ENCODE measurements at places on chromosomes 3 and 15.

DNA sequence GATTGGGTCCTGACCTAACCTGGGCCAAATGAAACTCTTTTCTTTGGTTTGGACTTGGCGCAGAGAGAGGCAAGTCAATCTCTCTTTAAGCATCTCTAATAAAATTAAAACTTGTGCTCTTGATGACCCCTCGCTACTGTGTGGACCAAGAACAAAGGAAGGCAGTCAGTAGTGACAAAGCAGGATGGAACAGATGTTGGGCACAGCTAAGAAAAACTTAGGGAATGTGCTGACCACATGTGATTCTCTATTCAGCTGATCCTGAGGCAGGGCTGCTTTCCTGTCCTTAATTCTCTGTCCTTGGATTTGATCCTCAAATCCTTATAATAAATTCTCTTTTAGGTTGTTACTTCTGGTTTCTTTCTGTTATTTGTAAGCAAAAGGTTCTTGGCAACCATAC is 259.9 kb downstream of the ZIC1 start:
- no peak for DNase-seq

DNA sequence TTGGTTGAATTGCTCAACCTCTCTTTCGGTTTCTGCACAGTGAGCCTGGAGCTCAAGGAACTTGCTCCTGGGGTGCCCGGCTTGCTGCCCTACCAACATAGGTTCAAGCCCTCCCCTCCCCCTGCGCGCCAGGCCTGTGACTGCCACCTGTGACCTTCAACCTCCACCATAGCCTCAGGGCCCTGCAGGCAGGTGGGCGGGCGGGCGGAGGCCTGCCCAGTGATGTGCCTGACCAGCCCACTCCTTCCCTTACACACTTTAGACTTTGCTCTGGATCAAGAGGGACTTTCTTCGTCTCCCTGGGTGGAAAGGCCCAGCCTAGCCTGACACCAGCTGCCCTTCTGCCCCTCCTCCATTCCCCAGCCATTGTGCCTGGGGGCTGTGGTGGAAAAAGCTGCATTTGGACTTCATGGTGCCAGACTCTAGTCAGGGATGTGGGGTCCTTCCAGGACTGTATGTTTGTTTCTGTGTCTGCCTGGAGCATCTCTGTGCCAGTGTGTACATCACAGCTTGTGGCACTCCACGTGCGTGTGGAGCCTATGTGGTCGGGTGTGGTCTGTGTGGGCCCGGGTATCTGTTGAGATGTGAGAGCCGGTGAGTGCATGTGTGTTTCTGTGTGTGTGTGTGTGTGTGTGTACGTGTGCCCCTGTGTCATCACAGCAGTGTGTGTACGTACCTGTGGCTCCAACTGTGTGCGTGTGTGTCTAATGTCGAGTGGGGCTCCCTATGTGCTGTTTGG is 9.5 kb downstream of the PRKCD start:
- peak; percentile 73 for DNase-seq

- no peak for DNase-seq
These were observed 102.0 kb upstream of the CLSTN2 start for GRCh38 chr3:139832998-139833397.

GRCh38 chr3:160998581-160998980 is 106.6 kb downstream of the B3GALNT1 start:
- DNase-seq: no peak

- DNase-seq: no peak
These were observed 317 bp upstream of the MESP2 start for GRCh38 chr15:89775815-89776214.

DNA sequence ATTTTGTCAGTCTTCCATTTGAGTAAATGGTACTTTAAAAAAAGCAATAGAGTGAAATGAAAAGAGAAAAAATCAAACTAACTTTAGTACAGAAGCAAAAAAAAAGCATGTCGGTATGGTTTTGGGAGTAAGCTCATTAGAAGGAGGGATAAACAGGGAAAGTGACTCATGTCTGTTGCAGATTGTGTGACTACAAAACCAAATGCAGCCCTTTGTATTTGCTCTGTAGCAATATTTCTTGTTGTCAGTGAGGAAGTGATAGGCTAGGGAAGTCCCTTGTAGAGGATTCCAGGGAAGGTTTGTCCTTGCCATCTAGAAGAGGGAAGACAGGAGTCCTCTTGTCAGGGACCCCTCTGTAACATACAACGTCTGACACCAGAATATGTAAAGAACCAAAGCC is 150.5 kb upstream of the POU1F1 start:
- DNase-seq: no peak

DNA sequence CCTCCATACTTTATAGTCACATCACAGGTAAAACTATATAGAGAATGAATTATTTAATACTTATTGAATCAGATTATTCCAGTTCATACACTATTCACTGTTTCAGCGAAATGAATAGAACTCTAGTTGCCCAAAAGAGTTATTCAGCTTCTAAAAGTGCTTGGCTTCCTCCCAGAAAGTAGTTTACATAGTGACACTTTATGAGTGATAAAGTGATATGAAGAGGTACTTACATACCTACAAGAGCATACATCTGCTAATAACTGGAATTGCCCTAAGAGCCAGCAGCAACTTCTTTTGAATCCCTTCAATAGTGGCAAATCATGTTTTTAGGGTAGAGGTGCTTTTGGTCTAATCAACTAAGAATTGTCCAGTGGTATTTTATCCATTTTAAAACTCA is 635.1 kb upstream of the AGTR1 start:
- no peak for DNase-seq

GRCh38 chr15:72934921-72935320 is 117.3 kb upstream of the NEO1 start:
- no peak for DNase-seq

- no peak for DNase-seq
These were observed 4.9 kb upstream of the SLC6A6 start for GRCh38 chr3:14397531-14397930.

- no peak for DNase-seq
These were observed 30.5 kb downstream of the FAH start for GRCh38 chr15:80183306-80183705.

DNA sequence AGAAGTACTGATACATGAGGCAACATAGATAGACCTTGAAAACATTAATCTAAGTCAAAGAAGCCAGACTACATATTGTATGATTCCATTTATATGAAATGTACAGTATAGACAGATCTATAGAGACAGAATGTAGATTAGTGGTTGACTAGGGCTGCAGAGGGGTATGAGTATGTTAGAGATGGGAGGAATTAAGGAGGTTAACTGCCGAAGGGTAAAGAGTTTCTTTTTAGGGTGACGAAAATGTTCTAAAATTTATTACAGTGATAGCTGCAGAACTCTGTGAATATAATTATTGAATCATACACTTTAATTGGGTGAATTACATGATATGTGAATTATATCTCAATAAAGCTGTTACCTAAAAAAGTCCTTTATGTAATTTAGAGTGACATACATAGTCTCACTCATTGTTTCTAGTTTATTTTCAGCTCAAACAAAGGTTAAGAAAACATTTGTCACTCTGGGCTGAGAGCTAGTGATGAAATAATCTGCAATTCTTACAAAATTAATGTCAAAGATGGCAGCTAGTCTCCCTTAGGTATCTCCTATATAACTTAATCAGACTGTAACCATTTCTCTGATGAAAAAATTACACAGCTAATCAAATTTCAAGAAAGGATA is 61.4 kb downstream of the DENND4A start:
- no peak for DNase-seq

DNA sequence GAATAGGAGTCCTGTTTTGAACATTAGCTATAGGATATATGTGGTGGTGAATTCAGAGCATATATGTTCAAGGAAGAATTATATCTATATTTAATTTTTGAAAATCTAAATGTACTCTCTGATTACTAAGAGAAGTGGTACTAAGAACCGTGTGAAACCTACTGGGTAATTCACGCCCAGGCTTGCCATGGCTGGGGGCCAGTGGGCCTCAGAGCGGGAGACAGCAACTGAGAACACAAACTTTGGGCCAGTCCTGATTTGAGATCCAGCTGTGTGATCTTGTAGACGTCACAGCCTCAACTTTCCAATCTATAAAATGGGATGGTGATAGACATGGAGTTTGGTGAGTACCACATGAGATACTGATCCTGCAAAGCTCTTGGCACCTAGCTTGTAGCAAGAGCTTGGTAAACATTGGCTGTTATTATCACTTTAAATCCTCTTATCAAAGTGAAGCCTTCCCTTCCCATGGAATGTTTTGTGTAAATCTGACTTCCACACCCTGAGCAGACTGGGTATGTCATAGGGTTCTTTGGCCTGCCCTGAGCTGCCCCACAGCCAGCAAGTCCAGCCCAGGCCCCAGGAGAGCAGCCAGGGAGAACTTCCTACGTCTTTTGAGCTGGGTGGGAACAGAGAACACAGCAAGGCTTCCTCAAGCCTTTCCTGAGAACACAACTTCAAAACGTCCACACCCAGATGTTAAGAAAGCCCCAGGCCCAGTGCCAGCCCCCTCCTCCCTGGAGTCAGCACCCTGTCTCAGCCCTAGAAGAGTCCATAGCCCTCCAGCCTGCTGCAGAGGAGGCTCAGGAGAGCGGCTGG is 8.2 kb upstream of the PAQR5 start:
- no peak for DNase-seq

DNA sequence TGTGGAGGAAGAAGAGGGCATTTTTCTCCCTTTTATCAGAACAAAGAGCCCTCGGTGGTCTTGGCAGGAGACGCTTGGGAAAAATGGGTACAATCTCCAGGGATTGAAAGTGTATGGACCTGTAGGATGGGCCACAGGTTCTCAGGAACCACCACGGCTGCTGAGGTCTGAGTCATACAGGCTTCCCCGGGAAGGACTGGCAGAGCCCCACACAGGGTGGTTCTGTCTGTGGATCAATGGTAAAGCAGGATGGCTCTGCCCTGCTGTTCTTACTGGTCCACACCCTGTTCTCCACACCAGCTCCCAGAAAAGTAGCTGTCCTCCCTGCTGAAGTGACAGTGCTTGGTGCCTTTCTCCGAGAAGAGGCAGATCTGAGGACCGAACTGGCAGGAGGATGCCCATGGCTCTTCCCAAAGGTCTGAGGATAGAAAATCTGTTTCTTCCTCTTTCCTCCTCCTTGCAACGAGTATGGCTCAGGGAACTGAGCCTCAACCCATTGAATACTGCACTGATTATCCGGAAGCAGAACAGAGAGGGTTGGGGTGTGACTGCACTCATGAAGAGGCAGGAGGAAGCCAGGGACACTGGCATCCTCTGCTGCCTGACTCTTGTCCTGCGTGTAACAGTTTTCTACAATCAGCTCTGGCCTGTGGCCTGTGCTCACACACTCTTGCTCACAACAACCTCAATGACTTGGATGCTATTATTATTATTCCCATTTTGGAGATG is 39.0 kb downstream of the KIF9 start:
- DNase-seq: no peak

- DNase-seq: no peak
These were observed 34.0 kb upstream of the GK5 start for GRCh38 chr3:142259359-142259758.

- DNase-seq: no peak
These were observed 37.8 kb upstream of the FOXB1 start for GRCh38 chr15:59966262-59966661.

GRCh38 chr15:66108483-66109265 is 144.9 kb downstream of the MEGF11 start:
- no peak for DNase-seq

DNA sequence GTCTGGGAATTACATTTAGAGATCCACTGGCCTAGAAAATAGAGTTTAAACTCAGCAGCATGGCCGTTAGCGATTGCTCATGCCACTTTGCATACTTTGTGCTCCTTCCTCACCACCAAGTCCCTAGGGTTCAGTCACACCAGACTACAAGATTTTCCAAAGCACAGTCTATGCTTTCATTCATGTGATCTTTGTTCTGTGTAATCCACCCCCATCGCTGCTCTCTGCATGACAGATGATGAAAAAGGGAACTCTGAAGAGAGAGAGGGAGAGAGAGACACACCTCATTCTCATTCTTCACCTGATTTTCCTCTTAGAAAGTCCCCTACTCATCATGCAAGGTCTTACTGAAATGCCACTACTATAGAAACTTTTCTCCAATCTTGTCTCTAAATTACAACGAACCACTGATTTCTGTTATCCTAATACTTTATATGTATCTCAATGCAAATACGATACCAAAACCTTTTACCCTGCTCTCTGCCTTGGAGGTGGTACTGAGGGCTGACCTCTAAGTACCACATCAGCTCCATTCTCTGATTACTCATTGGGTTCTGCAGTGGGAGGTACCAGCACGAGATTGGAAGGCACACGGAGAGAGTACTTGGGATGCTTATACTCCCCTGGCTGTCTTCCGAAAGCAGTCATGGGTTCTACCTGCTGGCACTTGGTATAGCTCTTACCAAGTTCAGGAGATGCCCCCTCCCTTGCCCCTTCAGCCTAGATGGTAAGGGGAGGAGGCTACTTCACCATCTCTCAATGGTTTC is 1.1 kb upstream of the PARP15 start:
- peak; percentile 32 for DNase-seq

DNA sequence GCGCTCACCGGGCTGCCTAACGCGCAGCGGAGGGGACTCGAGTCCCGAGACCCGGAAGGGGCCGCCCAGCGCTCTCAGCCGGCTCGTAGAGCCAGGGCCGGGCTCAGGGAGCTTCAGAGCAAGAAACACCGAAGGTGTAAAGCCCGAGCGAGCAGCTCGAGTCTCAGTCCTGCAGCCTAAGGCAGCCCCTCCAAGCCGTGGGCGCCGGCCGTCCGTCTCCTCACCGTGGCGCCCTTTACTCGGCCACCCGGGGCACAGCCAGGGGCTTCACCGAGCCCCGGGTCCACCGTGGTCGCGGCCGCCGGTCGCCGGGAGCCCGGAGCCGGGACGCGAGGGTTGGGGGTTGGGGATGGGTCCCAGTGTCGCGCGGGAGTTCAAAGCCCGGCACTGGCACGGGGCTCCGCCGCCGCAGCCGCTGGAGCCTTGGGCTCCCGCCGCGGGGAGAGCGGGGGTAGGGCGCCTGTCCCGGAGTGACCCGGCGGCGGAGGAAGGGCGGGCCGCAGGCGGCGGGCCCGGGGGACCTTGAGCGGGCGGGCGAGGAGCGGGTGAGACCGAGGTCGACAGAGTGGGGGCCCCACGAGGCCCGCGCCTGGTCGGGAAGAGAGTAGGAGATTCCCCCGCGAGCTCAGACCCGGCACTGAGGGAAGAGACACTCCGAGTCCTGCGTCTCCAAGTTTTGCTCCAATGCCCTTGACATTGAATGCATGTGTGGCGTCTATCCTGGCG is 26.9 kb upstream of the THRB start:
- DNase-seq: peak; percentile 41

GRCh38 chr15:57334257-57334656 is 42.0 kb upstream of the CGNL1 start:
- DNase-seq: no peak

- DNase-seq: peak; percentile 100
These were observed 1.1 kb downstream of the TM6SF1 start for GRCh38 chr15:83108266-83109219.

DNA sequence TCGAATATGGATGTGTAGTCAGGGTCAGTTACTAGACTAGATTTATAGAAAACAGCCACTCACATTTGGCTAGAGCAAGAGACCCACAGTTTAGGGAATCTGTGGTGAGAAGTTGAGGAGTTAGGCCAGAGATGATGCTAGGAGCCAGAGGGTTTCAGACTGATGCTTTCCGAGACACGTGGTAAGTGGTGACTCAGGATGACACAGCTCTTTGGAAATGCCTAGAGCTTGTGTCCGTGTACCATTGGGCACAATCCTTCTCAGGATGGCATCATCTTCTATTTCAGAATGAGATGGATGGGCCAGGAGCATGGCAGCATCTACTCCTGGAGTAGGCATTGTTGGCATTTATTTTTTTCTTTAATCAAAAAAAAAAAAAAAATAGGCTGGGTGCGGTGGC is 28.5 kb downstream of the PTPRG start:
- DNase-seq: no peak
